ENCODE measurements at places on chromosomes 6 and 20. TPM values are rescaled to one million over a fixed set of nuclear protein-coding genes. Genes with fewer than 3 reads are reported as not detected.

EYA4 gene
- 2.9 TPM for total RNA-seq

CLDN20 gene
- not detected for total RNA-seq

TAGAP gene
- not detected for total RNA-seq

CLPSL1 gene
- not detected for total RNA-seq

ANGPT4 gene
- not detected for total RNA-seq

SLC22A1 gene
- total RNA-seq: not detected

BEND6 gene
- total RNA-seq: 4.3 TPM

KIAA1755 gene
- total RNA-seq: 2.8 TPM

ETV7 gene
- not detected for total RNA-seq

SS18L1 gene
- total RNA-seq: 6.9 TPM

NOL4L gene
- total RNA-seq: 27.4 TPM

PLAGL1 gene
- total RNA-seq: 3.7 TPM

LPA gene
- not detected for total RNA-seq

OVOL2 gene
- total RNA-seq: not detected

HLA-DPB1 gene
- 20.9 TPM for total RNA-seq

TRIM27 gene
- 55.4 TPM for total RNA-seq

Measured in myometrial cell (primary cell).